Kidney glomerular epithelial cell (primary cell): ENCODE measurements at places on chromosomes 11 and 22.

DNA sequence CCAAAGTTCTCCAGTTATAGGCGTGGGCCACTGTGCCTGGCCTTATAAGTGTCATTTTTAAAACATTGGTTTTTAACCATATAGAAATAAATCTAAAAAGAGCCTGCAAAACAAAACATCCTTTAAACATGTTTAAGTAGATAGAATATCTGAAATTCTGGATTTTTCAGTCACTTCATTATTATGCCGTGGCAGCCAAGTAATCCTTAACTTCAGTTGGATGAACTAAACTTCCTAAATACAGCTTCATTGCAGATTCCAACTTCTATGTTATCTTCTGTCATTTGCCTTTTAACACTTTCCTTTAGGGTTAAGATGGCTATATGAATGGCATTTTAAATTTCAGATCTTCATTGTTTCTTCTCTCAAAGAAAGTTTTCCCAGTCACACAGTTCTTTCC is 291.4 kb downstream of the TMEM135 start:
- no peak for DNase-seq

DNA sequence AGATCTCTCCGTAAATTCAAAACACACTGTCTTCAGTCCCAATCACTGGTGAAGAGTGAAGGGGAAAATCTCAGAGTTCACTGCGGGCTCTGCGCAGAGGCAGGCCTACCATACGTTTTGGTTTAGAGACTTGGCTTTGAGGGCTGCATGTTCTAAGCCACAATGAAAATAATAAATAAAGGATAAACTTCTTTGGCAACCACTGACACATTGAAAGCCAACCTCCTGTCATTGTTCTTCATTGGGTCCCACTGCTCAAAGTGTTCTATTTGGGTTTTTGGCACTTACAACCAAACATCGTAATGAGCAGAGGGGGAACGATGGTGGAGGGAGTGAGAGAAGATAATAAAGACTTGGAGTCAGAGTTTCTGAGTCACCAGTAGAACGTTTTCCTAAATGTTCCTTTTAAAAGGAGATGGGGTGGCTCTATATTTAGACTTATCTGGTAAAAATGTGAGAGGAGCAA is 472.9 kb downstream of the SOX6 start:
- DNase-seq: no peak

DNA sequence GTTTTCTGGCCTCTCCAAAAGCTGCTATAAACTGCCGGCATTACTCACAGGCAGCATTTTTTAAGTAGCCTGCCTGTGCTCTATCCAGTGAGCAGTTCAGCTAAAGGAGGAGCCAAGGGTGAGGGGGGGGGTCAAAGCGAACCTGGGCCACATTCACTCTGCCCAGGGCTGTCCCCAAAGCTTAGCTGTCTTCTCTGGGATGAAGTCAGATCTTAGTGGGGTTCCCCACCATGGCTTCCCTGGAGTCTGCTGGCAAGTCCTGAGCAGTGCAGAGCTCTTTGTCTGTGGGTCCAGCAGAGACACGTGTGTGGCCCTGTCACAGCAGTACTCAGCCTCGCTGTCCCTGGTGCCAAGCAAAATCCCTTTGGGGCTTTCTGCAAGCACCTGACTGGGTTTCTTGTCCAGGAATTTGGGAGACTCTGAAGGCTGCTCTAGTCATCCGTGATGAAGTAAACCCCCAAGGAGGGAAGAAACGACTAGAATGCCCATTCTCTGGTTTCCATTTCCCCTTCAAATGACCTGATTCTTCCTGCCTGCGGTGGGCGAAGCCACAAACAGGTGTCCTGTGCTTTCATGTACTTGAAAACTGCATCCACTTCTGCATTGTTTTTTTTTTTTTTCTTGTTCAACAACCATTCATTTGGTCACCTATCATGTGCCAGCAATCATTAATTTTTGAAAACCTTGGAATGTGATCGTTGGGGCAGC is 2.6 kb downstream of the KCNJ5 start:
- no peak for DNase-seq

DNA sequence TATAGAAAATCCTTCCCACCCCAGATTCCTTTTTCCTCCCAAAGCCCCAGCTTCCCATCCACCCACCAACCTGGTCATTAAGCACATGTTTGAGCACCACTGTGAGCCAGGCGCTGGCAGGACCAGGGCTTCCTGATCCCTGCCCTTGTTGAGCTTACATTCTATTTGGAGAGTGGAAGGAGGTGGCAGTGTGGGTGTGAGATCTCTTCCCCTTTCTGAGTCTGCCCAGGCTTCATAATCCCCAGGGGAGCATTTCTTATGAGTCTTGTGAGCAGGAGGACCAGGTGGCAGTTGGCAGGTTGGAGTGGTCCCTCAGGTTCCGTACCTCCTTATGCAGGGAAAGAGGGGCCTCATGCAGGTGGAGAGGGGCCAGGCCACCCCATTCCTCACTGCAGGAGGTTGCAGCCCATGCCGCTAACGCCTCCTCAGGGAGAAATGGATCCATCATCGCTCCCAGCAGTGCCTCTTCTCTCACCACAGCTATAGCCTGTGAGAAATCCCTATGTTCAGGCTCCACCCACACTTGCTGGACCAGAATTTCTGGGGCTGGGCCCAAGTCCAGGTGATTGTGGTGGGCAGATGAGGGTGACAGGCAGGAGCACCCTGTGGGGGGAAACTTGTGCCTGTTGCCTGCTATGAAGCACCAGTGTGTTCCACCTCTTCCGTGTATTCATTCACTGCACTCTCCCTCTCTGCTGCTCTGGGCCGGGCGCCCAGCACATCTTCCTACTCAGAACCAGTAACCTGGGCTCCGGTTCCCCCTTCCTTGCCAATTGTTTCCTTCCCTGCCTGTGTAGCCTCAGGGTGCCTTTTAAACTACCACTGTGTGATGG is 23.5 kb downstream of the UBE2L3 start:
- DNase-seq: no peak

DNA sequence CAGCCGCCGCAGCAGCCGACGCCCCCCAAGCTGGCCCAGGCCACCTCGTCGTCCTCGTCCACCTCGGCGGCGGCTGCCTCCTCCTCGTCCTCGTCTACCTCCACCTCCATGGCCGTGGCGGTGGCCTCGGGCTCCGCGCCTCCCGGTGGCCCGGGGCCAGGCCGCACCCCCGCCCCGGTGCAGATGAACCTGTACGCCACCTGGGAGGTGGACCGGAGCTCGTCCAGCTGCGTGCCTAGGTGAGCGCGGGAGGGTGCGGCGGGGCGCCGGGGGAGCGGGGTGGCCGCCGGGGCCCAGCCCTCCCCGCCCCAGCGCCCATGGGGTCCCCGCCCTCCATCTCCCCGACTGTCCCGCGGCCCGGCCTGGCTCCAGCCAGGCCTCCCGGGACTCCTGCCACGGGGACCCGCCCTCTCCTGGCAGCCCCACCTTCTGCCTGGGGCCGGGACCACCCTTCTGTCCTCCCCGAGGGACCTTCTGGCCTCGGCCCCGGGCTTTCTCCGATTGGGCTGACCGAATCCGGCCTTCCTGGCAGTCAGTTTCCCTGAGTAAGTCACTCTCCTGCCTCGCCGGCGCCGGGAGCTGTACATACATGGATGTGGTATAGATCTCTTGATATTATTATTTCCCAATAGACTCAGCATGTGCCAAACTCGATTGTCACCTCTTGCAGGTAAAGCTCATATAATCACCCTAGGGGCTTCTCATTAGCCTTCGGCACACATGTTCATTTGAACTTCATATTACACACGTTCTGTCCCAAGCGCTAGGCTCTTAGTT is 720 bp downstream of the PACS1 start:
- DNase-seq: no peak

- DNase-seq: no peak
These were observed 234.3 kb upstream of the FOLH1 start for GRCh38 chr11:49442669-49443068.

DNA sequence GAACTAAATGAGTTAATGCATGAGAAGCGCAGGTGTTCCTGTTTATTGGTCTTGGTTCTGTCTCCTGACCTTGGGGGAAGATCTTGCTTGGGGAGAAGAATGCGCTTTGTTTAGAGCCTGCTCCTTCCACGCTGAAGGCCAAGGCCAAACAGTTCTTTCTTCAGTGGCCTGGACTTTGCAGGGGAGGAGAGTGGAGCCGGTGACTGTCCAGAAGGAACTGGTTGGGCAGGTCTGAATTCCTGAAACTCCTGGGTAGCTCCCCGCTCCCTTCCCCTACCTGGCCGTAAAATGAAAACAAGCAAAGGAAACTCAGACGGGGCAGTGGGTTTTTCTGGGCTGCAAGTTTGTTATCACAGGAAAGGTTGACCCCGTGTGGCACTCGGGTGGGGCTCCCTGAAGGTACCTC is 3.6 kb downstream of the ARHGAP8 start:
- no peak for DNase-seq

- no peak for DNase-seq
These were observed 11.2 kb downstream of the CCS start for GRCh38 chr11:66604155-66604554.

- DNase-seq: peak; percentile 22
These were observed 459.1 kb downstream of the MIAT start for GRCh38 chr22:27116312-27117086.

GRCh38 chr11:8080674-8081590 is at the start of gene TUB:
TUB (plus strand) TSS chr11:8081211; CDS start chr11:8081511, 300 bp downstream.
- DNase-seq: no peak

DNA sequence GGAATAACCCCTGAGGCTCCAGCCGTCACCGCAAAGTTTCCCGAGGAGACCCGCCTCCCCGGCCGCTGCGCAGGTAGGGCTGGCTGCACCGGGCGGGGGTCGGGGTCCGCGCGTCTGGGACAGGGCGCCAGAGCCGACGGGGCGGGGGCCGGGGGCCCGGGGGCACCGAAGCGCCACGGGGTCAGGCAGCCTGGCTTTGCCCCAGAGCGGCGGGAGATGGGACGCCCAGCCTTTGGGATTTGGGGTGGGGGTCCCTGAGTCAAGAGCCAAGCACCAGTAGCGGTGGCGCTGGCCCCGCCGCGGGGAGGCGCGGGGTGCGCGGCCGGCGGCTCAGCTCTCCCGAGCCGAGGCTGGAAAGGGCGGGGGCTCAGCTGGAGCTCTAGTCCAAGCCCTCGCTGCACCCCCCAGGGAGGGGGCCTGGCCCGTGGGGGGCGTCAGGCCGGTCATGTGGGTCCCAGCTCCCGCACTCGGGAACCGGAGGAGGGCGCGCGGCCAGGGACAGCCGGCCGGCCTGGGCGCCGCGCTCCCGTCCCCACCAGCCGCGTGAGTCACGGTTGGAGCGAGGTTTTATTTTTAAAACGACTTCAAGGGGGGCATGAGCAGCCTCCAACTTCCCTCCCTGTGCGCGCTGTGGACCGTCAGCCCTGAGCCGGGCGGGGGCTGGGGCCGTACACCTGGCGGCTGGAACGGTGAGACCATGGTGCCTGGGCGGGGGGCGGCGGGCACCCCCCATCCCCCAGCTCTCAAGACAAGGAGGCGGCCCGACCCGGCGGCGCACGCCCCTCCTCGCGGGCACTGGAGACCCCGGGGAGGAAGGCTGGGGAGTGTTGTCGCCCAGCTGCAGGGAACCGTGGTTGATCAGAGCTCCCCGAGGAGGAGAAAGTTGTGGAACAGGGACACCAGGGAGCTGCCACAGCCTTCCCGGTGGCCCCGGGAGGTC is 626 bp downstream of the FLRT1 start:
- DNase-seq: no peak

- DNase-seq: no peak
These were observed 406.0 kb downstream of the TBC1D22A start for GRCh38 chr22:47168441-47168840.

- peak; percentile 67 for DNase-seq
These were observed 17.6 kb downstream of the PLA2G6 start for GRCh38 chr22:38163844-38164550.

- DNase-seq: no peak
These were observed 105.8 kb downstream of the ARHGAP20 start for GRCh38 chr11:110606415-110606814.

DNA sequence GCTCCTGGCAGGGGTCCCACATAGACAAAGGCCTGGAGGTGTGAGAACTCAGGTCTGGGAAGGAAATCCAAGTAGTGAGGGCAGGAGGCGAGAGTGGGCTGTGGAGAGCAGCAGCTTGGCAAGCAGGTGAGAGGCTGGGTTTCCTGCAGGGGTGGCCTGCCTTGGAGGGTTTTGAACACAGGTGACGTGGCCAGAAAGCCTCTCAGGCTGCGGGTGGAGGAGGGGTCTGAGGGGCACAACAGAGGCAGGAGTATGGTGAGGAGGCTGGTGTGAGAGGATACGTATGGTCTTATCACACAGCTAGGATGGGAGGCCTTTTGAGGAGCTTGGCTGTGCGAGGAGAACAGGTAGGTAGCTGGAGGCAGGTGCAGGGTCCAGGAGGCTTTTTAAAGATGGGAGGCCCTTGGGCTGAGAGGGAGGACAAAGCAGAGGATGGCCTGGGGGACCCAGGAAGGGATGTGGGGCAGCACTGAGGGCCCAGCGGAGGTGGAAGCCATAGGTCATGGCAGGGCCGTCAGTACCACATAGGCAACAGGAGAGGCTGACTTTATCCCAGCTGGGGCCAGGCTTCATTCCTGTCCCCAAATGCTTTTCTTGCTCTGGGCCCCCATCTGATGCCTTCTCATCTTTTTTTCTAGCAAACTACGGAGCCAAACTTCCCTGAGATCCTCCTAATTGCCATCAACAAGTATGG is 84.4 kb downstream of the MYO7A start:
- no peak for DNase-seq

DNA sequence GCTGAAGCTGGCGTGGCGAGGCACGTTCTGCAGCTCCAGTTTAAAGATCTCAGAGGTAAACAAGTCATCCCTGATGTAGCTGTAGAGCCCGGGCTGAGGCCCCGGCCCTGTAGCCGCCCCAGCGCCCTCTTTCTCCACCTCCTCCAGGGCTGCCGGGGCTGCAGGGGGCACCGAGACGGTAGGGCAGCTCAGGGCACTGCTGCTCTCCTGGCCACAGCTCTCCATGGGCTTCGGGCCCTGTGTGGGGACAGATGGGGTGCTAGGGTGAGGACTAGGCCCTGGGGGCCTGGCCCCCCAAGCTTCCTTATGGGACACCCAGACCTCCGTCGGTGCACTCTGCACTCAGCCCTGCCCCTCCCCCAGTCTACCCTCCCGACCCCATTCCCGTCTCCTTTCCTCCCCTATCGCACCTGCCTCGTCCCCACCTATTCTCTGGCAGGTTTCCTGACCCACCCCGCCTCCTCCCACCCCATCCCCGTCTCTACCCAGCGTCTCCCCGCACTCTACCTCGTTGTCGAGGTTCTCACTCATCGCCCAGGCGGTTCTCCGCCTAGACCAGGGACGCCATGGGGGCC is 559 bp downstream of the RANBP1 start:
- no peak for DNase-seq

DNA sequence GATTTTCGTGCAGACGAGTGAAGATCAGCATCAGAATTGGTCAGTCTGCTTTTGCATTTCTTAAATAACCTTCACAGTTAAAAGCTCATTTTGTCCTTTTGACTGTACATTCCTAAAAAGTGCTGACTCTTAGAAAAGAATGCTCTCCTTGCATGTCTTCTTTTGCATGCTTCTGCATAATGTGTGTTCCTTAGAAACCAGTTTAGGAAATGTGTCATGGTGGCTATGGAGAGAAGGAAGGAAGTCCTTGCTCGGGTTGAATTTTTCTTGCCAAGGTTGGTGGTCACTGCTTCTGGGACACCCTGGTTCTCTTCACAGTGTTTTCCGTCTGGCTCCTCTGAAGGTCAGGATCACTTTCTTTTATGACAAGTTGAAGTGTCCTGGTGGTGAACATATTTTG is 6.8 kb downstream of the AP2A2 start:
- no peak for DNase-seq

- no peak for DNase-seq
These were observed 752.3 kb downstream of the NTM start for GRCh38 chr11:132122735-132123134.
